ENCODE measurements at places on chromosomes 1 and 21.

DNA sequence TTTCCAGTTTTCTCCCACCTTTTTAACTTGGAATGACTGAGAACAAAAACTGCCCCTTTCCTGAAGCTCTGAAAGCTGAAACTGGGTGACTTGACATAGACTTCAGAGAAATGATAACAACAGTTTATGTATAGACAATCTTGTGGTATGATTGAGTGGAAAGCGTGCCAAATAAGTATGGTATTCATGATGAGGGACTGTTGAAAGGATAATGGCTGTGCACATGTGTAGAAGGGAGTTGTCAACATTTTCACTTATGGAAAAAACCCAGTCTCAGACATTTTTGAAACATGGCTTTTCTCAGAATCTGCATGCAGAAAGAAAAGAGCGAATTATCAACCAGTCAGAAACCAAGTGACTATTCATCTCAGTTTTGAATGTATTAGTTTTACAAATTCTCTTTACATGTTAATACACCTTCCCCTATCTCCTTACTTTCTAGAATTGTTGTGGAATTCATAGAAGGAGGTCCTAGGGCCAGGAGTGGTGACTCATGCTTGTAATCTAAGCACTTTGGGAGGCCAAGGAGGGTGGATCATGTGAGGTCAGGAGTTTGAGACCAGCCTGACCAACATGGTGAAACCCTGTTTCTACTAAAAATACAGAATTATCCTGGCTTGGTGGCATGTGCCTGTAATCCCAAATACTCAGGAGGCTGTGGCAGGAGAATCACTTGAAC is 261.2 kb downstream of the S1PR1 start:
- DNase-seq, result no peak

DNA sequence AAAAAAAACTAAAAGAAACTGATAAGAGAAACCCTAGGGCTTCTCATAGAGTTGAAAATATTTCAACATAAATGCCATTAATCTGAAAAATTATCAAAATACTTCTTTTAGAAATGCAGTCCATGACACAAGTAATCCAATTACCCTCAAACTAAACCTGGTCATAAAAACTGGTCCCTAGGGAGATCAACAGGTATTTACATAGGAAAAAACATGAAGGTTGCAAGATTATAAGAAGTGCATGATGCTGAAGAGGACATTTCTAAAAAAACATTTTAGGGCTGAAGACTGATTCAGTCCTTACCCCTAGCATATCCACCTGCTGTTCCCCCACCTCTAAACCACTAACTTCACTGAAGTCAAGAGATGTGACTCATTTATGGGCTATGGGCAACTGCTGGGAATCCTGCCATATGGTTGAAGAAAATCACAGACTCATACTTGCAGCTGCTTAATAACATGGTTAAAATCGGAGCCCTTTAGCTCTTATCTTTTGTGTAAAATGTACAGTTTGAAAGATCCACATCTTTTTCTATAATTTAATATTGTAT is 131.0 kb upstream of the RUNX1 start:
- peak; percentile 90 for DNase-seq

DNA sequence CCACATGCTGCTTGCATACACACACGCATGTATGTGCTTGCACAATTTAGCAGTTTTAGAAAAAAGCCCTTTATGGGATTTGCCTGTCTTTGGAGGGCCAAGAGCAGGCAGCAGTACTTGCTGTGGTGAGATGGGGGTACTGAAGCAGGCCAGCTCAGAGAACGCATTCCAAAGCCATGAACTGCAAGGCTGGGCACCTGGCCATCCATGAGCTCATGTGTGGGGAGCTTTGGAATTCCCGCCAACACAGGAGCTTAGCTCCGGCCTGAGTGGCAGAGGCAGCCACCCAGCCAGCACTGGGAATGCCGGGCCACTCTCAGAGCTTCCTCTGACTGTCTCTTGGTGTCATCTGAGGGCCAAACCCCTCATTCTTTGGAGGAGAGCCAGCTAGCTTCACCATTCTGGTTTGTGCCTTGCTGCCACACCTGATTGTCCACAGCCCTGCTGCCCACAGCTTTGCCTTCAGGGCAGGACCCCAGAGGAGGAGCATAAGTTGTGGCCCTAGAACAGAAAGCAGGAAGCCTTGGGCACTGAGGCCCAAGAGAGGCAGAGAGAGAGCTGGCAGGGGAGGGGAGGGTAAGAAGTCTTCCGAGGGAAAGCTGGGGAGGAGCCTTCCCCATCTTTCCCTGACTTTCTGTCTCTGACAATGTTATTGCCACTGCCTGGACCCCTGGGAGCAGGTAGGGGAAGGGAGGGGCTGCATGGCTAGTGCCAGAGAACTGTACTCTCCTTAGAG is 92.1 kb upstream of the POU3F1 start:
- DNase-seq, result peak; percentile 95

DNA sequence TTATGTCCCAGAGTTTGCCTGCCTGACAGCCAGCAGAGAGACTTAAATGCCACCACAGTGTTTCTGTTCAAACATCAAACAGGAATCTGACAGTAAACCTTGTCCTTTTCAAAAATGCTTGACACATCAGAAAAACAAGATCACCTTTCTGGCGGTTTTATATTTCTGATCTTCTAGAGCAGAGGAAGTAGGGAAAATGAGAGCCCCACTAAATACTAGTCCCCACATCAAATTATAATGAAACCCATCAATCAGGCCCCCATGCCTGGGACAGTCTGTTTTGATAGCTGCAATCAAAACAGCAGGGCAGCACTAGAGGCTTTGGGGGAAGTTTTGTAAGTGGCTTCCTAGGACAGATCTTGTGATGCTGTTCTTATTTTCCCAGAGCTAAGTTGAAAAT is 129.3 kb downstream of the CNIH3 start:
- no peak for DNase-seq

- no peak for DNase-seq
These were observed 213.0 kb downstream of the COL24A1 start for GRCh38 chr1:85943526-85943925.

GRCh38 chr1:226990133-226990716 is 50.1 kb downstream of the COQ8A start:
- no peak for DNase-seq

GRCh38 chr1:193952778-193953374 is 766.5 kb upstream of the B3GALT2 start:
- DNase-seq, result no peak

GRCh38 chr1:98704474-98704873 is 43.0 kb downstream of the SNX7 start:
- DNase-seq, result peak; percentile 35

DNA sequence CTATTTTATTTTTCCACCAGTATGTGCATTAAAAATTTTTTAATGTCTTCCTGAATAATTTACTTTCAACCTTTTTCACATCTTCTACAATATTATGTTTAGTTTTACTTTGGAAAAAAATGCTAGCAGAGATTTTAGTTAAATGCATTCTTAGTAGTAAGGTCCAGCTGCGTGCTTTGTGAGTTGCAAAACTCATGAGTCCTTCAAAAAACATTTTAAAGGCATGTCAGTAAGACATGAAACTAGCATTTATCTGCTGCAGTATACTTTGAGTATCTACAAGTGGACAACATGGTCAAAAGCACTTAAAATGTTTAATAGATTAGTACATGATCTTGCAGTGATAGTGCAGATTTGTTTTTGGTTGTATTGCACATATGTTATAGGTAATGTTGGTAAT is 139.0 kb downstream of the HS2ST1 start:
- DNase-seq, result no peak

GRCh38 chr1:84856726-84857270 is 36.2 kb downstream of the LPAR3 start:
- DNase-seq, result no peak

DNA sequence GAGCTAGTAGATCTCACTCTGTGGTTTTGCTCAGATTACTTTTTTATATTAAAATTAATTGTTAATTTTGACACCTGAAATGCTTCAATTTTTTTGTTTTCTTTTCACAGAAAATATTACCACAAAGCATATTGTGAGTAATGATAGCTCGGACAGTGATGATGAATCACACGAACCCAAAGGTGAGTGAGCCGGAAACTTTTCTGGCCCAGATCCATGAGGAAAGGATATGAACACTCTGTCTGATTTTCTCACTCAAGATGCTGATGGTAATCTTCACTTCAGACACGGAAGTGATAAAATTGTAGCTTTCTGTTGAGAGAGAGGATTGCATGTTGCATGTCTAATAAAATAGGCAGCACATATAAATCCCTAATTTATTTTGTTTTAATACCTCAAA is 121.8 kb downstream of the PLA2G4A start:
- peak; percentile 56 for DNase-seq

GRCh38 chr1:30575066-30575465 is 148.3 kb downstream of the MATN1 start:
- DNase-seq, result no peak

- DNase-seq, result peak; percentile 87
These were observed 25.6 kb upstream of the JUN start for GRCh38 chr1:58809325-58810010.

DNA sequence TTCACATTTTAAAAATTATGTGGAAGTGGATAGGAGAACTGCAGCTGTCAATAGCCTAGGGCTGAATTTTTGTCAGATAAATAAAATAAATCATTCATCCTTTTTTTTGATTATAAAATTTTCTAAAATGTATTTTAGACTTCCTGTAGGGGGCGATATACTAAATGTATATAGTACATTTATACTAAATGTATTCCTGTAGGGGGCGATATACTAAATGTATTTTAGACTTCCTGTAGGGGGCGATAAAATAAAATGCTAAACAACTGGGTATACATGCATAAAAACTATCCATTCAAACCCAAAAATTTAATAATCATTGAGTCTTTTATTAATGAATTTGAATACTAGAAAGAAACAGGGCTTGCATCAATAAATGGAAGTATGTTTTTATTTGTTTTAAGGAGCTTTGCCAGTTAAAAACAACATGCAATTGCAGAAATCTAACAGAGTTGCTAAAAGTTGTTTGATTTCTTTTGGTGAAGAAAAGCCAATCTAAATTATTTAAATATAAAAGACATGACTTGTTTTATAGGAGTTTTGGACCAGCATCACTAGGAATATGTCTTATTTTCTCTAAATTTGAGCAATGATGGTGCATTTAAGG is 31.4 kb downstream of the CLCA1 start:
- no peak for DNase-seq

DNA sequence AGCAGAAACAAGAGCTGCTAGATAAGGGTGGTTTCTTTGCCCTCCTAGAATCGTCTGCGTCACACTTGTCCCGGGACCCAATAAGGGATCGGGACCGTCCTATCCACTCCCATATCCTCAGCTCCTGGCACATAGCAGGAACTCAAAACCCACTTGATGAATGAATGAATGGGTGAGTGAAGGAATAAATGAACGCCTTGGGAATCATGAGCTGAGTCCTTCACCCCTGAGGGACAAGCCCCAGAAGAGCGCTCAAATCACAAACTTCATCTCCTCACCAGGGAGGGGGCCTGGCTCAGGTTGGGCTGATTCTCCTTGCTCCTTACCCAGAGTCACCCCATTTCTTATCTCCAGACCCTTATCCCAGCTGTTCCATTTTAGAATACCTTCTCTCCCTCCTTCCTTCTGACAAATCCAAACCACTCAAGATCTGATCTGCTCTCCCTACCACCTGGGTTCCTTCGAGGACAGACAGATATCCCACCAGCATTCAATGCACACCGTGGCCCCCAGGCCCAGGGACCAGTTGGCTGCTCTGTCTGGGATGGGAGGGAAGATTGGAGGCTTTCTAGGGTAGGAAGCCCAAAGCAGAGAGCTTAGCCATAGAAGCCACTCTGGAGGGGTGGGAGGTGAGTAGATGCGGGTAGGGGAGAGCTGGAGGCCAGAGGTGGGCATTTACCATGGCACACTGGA is 643 bp upstream of the MOB3C start:
- DNase-seq, result no peak

- DNase-seq, result no peak
These were observed 15.1 kb upstream of the MX2 start for GRCh38 chr21:41346758-41347157.

DNA sequence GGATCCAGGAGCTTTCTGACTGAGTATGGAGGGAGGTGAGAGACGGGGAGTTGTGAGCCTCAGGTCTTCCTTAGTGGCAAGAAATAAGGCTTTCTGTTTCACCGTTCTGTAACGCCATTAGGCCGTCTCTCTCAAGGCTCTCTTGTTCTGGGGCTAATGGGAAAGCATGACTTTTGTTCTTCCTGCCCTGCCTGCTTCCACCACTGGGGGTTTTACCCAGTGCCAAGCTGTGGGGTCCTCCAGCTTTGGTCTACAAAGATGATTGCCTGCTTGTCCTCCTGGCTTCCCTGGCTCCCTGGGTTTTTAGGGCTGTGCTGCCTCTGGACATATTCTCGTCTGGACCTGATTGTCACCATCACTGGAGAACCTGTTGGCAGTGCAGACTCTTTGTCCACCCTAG is 74.8 kb upstream of the TINAGL1 start:
- no peak for DNase-seq

DNA sequence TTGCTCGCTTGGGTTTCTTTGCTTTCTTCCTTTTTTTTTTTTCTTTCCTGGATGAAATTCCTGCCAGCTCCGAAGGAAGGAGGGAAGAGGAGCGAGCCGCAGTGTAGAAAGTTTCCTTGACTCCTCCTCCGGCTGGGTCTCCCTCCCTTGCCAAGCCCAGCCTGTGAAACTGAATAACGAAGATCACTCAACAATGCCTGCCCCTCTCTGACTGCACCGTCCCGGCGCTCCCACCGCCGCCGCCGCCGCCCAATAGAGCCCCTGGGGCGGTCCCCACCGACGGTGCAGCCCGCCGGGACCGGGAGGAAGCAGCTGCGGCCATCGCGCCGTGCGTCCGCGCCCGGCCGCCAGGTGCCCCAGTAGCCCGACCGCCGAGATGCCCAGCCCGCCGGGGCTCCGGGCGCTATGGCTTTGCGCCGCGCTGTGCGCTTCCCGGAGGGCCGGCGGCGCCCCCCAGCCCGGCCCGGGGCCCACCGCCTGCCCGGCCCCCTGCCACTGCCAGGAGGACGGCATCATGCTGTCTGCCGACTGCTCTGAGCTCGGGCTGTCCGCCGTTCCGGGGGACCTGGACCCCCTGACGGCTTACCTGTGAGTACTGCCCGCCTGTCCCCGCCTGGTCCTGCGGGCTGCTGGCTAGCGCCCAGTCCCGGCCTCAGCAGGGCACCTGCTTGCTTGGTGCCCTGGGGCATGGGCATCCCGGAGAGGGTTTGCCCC is at the start of gene LGR6:
TSS of gene LGR6 (plus strand) at position 186 of the 714 bp plus-strand sequence. CDS start at position 377, 191 bp downstream.
- DNase-seq, result no peak

DNA sequence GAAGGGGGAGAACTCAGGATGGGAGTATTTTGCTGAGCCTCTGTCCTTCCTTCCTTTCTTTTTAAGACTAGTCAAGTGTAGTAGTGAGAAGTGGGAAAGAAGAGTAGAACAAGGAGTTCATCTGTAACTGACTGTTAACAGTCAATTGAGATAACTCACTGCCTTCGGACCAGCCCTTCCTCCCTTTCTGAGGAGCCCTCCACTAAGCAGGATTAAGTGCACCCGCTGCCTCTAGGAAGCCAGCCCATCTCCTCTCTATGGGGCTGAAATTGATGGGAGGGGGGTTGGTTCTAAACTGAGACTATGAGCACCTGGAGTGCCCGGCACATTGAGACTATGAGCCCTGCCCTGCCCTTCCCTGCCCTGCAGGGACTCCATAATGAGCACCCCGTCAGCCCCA is 72.7 kb upstream of the TINAGL1 start:
- no peak for DNase-seq

- DNase-seq, result peak; percentile 77
These were observed 13.7 kb upstream of the SLC44A3 start for GRCh38 chr1:94806441-94806871.
